SJCRH30 (cell line): ENCODE measurements at places on chromosomes 1 and 21.

GRCh38 chr1:245800901-245801605 is 646.3 kb downstream of the KIF26B start:
- peak; percentile 63 for DNase-seq

DNA sequence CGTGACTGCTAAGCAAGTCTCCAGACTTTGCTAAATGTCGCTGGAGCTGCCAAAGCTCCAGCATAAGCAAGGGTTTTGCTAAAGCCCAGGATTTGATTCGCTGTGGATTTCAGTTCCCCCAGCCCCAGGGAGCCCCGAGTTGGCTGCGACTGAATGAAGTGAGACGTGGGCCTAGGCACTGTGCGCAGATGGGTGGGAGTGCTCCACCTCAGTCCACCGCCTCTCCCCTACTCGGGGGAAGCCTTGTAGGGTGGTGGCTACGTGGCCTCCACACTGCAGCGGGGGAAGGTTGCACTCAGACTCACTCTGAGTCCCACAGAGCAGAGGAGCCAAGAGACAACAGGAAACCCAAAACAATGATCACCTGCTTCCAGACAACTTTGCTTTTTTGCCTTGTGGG is 397.8 kb upstream of the VAMP3 start:
- DNase-seq: no peak

DNA sequence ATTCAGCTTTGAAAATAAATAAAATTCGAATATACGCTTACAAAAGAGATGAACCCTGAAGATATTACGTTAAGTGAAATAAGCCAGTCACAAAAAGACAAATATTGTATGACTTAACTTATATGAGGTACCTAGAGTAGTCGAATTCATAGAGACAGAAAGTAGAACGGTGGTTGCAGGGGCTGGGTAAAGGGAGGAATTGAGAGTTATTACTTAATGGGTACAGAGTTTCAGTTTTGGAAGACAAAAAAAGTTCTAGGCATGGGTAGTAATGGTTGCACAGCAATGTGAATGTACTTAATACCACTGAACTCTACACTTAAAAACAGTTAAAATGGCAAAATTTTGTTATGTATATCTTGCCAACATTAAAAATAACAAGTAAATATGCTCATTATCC is 48.6 kb upstream of the ZNHIT6 start:
- no peak for DNase-seq

DNA sequence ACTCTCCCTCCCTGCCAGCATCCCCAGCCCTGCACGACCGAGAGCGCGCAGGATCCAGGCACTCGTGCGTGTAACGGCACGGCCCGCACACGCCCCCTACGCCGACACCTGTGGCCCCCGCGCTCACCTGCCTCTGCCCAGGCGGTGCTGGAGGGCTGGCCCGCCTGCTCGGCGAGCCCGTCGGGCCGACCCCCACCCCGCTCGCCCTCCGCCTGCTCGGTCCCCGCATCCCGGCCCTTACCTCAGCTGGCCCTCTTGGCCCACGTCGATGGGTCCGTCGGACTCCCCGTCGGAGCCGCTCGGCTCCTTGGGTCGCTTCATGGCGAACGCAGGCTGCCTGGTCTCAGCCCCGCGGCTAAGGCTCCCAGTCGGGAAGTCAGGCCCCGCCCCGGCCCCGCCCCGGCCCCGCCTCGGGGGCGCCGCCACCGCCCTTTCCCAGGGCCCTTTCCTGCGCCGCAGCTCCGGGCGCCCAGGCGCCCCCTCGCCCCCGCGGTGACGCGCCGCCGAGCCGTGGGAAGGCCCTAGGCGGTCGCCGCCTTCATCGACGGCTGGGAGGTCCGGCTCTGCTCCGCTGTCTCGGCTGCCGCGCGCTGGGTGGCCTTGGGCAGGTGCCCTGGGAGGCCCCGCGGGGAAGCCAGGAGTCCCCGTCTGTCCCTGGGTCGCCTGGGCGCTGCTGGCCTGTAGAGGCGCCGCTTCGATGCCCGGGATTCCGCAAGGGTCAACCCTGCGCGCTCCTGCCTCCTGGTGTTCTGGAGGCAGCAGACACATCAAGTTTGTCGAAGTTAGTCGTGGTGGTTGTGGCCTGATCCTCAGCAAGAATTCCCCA is at the start of gene HEYL:
TSS of gene HEYL (minus strand) at position 339 of the 826 bp plus-strand sequence. CDS start at position 321, 18 bp downstream.
- DNase-seq: peak; percentile 93

DNA sequence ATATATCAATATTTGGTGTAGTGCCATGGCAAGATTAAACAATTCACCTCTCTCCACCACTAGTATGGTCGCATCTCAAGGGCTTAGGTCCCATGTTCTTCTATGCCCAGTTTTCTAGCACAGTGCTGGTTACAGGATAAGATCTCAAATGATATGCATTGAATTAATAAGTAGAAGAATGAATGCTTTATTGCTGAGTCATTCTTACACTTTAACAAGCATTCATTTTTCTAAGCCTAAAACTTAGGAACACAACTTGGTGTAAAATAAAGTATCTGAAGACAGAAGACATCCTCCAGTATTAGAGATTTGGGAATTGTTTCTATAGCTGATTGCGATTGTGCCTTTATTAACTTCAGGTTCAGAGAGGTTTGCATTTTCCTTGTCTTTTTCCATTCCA is 85.8 kb downstream of the TBX15 start:
- no peak for DNase-seq

GRCh38 chr1:224300346-224300745 is 29.6 kb downstream of the NVL start:
- DNase-seq: peak; percentile 48

- DNase-seq: peak; percentile 13
Observed at GRCh38 chr1:165187031-165188009, 169.2 kb downstream of the LMX1A start.

DNA sequence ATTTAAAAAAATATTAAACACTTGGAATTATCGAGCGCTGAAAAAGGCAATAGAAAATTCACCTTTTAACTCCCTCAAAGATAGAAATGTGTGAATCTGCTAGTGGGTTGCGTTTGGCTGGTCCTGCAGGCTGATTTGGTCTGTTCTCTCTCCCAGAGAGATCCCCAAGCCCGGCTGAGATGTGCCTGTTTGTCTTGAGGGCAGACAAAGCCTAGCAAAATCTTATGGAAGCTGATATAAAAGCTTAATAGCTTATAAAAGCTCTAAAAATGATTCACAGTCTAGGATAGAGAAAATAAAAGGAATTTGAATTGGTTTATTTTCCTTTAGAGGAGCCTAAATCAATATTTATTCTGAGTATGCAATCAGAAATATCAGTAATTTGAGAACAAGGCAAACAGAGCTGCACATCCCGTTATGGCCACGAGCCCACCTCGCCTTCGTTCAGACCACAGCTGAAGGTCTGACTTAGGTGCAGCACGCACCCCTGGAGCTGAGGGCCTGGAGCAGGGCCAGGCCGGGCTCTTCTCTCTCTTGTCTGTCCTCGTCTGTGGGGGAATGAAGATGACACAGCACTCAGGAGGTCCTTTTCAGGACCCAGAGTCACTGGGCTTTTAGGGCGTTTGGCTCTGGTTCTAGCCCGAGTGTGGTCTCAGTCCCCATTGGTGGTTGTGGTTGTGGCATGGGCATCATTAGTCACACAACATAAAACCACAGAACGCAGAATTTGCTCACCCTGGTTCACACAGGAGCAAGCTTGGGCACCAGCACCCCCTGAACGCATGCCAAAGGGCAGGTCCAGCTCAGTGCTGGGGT is 18.6 kb downstream of the PDE9A start:
- peak; percentile 72 for DNase-seq

DNA sequence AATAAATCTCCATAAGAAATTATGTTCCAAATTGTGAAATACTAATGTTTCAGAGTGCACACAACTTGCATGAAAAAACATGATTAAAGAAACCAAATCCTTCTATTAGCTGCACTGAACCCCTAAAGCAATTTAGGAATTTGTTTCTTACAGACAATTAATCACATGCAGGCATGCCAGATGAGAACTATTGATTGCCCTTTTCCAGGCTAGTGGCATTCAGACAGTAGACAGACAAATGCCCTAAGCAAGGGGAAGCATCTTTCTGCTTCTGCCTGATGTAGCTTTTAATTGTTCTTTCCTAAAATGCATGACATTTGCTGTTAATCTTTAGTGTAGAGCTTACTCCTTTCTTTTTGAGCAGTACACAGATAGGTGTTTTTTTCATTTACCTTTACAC is 229.5 kb downstream of the DPYD start:
- no peak for DNase-seq

DNA sequence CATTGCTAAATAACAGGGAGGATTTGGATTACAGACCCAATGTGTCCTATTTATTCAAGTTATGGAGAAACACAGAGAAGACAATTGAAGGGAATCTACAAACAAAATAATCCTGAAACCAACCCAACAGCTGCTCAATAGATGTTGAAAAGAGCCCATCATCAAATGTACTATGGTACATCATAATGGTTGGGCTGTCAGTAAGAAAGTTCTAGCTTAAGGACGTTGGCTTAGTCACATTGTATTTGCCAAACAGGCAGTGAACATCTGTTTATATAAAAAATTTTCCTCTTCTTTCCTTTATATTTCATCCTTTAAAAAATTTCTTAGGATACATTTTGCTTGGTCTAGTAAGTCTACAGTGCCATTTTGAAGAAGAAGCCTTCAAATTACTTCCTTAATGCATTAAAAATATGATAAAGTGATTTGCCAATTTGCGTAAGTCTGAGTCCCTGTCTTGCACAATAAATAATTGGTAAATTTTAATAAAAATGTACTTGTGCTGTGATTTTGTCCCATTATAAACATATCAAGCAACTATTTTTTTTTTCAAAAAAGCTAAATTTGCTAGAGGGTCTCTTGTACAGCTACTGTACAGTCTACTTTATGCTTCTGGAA is 14.4 kb downstream of the MAP3K7CL start:
- DNase-seq: no peak

DNA sequence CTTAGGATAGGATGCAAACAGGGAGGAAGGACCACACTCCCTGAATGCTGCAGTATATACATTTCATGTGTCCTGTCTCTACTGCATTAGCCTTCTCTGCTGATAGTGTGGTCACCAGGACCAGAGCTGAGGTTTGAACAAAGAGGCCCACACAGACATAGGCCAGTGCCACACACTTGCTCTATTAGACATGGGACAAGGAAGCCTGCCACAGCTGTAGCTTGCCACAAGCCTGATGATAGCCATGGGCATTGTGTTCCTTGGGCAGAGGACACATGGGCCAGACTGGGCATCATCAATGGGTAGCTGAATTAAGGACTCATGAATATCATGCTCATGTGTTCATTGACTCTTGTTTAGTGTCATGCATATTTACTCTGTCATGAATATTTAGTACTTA is 10.4 kb downstream of the CAMSAP2 start:
- no peak for DNase-seq

- no peak for DNase-seq
Observed at GRCh38 chr1:29548091-29548490, 311.8 kb downstream of the PTPRU start.

DNA sequence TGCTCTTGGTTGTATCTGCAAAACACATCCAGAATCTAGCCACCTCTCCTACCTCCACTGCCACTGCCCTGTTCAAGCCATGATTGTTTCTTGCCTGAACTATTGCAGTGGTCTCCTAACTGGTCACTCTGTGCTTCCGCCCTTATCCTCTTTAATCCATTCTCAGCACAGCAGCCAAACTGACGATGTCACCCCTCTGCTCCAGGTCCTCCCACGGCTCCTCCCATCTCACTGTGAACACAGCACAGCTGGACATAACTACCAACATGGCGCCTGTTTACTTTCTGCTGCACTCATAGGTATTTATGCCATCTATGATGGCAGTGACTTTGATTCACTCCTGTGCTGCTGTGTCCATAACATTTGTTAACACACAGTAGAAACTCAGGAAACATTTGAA is 406.7 kb downstream of the DISC1 start:
- DNase-seq: peak; percentile 57

DNA sequence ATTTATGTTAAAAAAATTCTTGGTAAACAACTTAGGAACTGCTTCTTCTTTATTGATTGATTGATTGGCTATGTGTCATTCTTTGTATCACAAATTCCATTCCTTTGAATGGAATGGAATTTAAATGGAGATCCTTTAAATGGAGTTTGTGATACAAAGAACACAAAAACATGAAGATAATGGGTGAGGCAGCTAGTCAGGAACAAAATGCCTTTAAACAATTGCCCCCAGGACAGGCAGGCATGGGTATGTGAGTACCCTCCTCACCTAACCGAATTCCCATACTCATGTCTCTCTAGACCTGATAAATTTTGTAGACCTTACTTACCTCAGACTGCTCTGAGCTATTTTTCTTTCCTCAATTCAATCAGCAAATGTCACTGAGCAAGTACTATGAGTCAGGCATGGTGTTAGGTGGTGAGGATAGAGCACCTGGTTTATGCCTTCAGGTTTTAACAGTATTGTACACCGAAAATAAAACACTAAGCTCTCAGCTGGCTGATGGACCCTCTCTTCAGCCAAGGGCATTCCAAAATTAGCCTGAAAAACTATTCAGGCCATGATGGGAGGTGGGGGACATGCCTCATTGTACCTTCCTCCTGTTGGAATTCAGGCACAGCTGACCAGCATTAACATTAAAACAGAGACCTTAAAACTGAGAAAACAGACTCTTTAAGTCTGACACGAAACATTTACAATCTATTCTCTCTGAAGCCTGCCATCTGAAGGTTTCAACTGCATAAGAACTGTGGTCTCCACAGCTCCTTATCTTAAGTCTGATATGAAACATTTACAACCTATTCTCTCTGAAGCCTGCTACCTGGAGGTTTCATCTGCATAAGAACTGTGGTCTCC is 58.9 kb downstream of the OLFML3 start:
- no peak for DNase-seq

- no peak for DNase-seq
Observed at GRCh38 chr1:99740141-99740540, 26.3 kb downstream of the FRRS1 start.
